DMS 273 treated with DMSO at 0.1 percent for 48 hours (cell line): ENCODE measurements at places on chromosomes 11 and 22.
A peak's percentile ranks its signal among the peaks of the same experiment; 100 is the strongest.

DNA sequence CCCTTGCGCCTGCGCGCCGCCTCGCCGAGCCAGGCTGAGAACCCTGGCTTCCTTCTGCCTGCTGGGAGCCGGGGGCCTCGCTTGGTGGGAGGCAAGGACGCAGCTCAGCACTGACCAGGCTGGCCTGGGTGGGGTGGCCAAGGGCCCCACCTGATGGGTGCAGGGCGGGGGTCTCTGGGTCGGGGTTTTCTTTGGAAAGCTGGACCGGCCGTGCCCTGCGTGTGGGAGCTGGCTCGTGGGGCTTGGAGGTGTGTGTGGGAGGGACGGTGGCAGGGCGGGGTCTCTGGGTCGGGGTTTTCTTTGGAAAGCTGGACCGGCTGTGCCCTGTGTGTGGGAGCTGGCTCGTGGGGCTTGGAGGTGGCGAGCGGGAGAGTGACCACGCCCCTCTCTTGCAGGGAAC, 6.2 kb downstream of the GRAMD4 start:
- DNase-seq, result no peak

DNA sequence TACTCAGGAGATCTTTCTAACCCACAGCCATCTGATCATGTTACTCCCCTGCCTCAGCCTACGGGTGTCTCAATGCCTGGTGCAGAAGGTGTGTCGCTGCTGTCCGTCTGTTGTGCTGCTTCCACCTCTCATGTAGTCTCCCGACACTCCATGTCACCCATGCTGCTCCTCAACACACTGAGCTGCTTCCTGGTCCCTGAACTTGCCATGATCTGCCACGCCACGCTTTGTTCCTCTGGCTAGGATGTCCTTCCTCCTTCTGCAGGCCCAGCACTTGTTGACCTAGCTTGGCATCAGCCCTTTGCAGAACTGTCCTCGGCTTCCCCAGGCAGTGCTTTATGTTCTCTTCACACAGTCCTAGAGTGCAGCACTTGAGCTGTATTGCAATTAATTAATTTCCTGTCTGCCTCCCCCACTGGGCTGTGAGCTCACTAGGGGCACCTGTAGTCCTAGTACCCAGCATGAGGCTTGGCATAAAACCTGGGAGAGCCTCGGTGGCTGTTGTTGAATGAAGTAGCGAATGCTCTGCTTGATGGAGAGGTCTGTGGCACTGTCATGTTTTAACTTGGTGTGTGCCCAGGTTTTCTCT, 9.5 kb downstream of the GTPBP1 start:
- no peak for DNase-seq

GRCh38 chr22:22833488-22833887, 54.1 kb upstream of the IGLL5 start:
- DNase-seq, result no peak

GRCh38 chr11:2482745-2483144, 37.9 kb downstream of the KCNQ1 start:
- no peak for DNase-seq

GRCh38 chr22:48334971-48335370, 1492.7 kb downstream of the BRD1 start:
- DNase-seq, result no peak

- no peak for DNase-seq
Measured at GRCh38 chr11:127039591-127039990, 39.0 kb upstream of the KIRREL3 start.

DNA sequence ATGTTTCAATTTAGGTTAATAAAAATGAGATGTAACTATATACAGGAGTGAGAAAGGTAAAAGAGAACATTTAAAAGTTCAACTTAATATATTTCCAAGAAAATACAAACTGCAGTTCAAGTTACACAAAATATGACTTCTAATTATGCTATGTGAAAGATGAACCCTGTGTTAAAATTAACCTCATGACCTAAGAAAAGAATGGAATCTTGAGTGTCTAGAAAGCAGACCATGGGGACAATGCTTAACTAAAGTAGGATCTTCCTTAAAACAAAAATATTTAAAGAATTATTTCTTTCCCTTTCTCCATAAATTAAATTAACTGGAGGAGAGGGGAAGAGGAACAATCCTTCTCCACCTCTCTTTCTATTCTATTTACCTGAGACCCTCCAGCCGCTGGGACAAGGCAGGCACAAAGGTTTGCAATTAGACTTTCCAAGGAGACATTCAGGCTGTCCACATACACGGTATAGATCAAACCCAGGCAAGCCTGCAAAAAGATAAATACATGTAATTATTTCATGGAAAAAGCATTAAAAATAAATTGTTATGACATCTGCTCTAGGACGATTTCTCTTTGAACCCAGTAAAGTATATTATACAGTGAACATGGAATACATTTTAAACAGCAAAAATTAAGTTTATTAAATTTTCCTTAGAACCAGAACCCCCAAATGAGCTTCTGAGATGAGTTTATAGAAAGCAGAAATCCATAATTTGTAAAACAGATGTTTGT, 264.5 kb downstream of the SBF2 start:
- no peak for DNase-seq

- no peak for DNase-seq
Measured at GRCh38 chr22:39703928-39704639, 133.5 kb downstream of the CACNA1I start.

- no peak for DNase-seq
Measured at GRCh38 chr22:31179345-31179744, 19.4 kb downstream of the RNF185 start.

GRCh38 chr11:16987205-16987568, 27.0 kb downstream of the PLEKHA7 start:
- no peak for DNase-seq

- DNase-seq, result no peak
Measured at GRCh38 chr11:71446942-71447688, 1.1 kb downstream of the DHCR7 start.

DNA sequence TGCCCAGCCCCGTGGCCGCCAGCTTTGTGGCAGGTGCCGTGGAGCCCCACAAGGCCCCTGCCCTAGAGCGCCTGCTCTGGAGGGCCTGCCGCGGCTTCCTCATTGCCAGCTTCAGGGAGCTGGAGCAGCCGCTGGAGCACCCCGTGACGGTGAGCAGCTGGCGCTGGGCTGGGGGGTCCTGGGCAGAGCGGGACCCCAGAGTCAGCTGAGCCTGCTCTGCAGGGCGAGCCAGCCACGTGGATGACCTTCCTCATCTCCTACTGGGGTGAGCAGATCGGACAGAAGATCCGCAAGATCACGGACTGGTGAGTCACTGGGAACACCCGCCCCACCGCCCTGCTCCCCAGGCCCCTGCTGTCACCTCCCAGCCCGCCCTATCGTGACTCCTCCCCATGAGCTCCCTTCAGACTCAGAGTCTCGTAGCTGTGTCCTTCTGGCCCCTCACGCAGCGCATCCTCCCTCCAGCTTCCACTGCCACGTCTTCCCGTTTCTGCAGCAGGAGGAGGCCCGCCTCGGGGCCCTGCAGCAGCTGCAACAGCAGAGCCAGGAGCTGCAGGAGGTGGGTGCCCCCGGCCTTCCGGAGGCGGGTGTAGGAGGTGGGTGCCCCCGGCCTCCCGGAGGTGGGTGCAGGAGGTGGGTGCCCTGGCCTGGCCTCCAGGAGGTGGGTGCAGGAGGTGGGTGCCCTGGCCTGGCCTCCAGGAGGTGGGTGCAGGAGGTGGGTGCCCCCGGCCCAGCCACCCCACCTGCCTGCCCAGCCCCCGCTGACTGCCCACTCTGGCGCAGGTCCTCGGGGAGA, 4.7 kb downstream of the TCIRG1 start:
- no peak for DNase-seq

DNA sequence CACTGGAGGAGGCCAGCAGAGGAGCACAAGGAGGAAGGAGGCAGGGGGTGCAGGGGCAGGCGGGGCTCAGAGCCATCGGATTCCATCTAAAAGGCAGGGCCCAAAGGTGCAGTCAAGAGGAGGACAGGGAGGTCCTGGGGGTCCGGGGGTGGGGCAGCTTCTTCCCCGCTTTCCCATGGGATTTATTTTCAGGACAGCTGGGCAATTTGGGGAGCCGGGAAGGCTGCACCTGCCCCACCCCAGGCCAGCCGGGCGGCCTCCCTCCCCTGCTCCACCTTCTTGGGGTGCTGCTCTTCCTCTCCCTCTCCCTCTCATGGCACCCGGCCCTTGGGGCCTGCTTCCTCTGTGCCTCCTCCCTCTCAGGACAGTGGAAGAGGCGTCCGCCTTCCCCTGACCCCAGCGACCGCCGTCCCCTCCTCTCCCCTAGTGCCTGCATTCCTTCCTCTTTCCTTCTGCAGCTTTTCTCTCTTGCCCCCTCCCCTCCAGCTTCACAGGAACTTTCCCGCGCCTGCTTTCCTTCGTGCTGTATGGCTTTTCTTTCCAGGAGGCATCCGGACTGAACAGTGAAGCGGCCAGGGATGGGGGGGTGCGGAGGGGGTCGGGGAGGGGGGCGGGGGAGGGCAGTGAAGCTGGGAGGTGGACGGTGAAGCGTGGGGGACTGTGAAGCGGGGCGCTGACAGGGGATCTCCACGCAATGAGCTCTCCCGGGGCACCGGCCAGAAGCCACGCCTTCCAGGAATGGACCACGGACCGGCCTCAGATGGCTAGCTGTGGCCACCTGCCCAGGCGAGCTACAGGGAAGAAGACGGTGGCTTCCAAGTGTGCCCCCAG, 26.9 kb downstream of the APOBEC3H start:
- no peak for DNase-seq

DNA sequence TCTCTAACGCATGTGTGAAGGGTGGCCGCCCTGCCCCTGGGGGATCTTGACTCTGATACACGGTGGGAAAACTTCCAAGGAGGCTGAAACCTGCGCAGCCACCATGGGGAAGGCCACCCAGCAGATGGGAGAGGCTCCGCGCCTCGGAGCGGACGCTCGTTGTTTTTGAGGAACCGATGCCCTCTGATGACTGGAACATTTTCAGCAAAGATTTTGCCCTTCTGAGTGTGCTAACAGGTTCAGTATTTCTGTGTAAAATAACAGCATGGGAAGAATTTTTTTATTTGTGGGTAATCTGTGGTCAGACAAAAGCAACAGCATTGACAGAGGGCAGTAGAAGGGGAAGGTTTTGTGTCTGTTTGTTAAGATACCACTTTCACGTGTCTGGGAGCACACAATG, 16.7 kb downstream of the MB start:
- DNase-seq, result no peak

- no peak for DNase-seq
Measured at GRCh38 chr11:73002214-73002613, 139.9 kb downstream of the FCHSD2 start.

DNA sequence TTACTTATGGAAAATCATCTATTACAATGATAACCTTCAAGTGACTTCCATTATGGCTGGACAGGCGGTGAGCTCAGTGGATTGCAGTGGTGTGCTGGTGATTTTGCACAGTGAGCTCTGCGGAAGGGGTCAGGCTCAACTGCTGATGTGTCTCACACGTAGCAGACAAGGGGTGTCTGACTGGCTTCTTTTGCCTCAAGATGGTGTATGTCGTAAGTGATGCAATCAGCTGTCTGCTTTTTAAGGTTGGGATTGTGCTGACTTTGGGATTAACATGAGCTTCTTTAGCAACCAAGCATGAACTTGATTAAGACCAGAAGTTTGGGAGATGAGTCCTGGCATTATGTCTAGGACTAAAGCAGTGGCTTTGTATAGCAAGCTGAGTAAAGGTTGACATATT, 49.5 kb downstream of the POLD3 start:
- DNase-seq, result no peak

GRCh38 chr11:15327786-15328231, 213.1 kb downstream of the INSC start:
- DNase-seq, result no peak

DNA sequence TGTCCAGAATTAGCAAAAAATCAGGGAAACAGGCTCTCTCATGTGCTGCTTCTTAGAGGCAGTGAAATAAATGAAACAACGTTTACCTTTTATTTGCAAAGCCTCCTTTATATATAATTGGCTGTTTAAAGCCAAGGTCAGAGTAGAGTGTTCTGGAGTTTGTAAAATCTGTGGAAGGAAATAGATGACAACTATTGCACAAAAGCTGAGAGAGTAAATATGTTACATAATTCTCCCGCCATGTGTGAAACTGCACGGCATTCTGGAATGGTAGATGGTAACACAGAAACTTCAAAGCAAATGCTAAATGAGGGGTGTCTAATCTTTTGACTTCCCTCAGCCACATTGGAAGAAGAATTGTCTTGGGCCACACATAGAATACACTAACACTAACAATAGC, 51.5 kb upstream of the FGF3 start:
- no peak for DNase-seq

DNA sequence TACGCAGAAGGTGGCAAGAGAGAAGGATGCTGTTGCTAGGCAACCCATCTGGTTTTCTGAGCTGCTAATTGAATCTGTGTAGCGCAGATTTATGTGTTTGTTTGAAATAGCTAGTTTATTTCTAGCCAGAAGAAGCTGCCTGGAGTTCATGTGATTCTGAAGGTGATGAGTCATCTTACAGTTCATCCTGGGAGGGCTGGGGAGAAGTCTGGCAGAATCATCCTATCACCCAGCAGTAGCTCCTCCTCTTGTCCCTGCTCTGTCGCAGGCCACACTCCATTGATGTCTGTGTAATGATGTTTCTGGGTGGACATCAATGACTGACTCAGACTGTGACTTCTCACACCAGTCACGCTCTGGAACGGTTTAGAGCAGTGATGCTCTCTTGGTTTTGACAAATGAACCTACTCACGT, 4.8 kb upstream of the FBXO7 start:
- DNase-seq, result peak; percentile 29

DNA sequence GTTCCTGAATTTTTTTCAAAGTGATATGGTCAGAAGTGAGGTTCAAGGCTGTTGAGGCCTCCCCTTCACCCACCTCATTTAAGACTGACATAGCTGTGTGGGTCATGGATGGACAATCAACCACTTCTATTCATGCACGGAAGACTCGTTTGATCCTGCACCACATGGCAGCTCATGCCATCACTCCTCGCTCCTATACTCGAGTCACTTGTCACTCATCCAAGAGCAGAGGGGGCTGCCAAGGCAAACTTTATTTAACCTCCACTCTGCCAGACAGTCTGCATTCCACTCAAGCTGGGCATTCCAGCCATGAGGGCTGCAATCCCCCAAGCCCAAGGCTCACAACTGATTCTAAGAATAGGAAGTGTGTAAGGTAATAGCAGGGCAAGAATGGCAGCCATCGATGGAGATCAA, 34.1 kb downstream of the SNX19 start:
- no peak for DNase-seq

DNA sequence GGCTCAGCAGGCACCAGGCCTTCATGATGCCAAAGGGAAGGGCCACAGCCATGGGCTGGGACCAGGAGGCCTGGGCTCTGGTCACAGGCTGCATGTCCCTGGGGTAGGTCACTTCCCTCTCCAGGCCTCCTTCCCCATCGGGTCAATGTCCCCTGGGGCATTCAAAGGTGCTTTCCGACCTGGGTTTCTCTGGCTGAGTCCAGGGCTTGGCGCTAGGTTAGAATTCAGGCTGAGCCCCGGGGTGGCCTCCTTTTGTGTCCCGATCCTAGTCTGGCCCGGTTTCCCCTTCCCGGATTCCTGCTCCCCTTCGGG, 12.2 kb downstream of the MAFF start:
- no peak for DNase-seq

- DNase-seq, result no peak
Measured at GRCh38 chr11:57544566-57544965, 7.2 kb downstream of the SMTNL1 start.

- no peak for DNase-seq
Measured at GRCh38 chr22:46297151-46297812, 612 bp downstream of the GTSE1 start.

- DNase-seq, result no peak
Measured at GRCh38 chr11:73237471-73238290, 19.6 kb downstream of the P2RY2 start.

- DNase-seq, result no peak
Measured at GRCh38 chr11:75204012-75204674, 36.4 kb upstream of the TPBGL start.

GRCh38 chr11:74925281-74925680, 23.6 kb downstream of the XRRA1 start:
- DNase-seq, result no peak

GRCh38 chr22:37848587-37849088, 581 bp upstream of the EIF3L start:
- no peak for DNase-seq
